ENCODE measurements at places on chromosomes 4 and X.

- no peak for DNase-seq
These were observed 31.0 kb upstream of the ARAF start for GRCh38 chrX:47530049-47530448.

DNA sequence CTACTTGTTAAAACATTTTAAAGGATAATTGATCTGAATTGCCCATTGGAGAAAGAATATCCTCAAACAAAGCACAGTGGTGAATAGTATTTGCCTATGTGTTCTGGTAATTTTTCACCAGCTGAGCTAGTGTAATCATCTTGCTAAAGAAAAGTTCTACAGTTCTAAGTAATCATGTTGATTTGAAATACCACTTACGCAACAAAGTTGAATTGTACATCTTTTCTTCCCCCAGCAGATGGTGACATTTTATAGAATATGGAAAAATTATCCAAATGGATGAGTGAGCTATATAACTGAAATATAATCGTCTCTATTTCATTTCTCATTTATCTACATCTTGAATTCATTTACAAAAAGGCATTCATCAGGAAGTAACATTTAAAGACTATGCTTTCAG is 9.7 kb upstream of the ZNF674 start:
- DNase-seq, result no peak

GRCh38 chrX:150762258-150763165 is 69.3 kb downstream of the MTMR1 start:
- no peak for DNase-seq

- peak; percentile 8 for DNase-seq
These were observed 78.1 kb upstream of the PAGE3 start for GRCh38 chrX:55342533-55343501.

GRCh38 chrX:148574237-148574973 is 74.0 kb downstream of the AFF2 start:
- DNase-seq, result no peak

Data from activated T-helper 1 cell treated with anti-CD3 and anti-CD28 coated beads, Interleukin-2, amount 50 U/mL, for 16 hours (primary cell).